PC-3 (cell line): ENCODE measurements at places on chromosomes 3 and 15. TPM values are rescaled to one million over a fixed set of nuclear protein-coding genes. Genes with fewer than 3 reads are reported as not detected.

Gene PIK3CA
- total RNA-seq = 13.4 and 20.5 TPM in 2 replicates

Gene GRM2
- 0.07 and 0.17 TPM in 2 replicates for total RNA-seq

Gene ARRDC4
- 7.1 TPM in 2 replicates for total RNA-seq

Gene ATRIP
- total RNA-seq = 13.9 and 16.1 TPM in 2 replicates

Gene FGF7
- not detected in 2 replicates for total RNA-seq

Gene TF
- not detected in 2 replicates for total RNA-seq

Gene NR2E3
- 0.35 and 0.77 TPM in 2 replicates for total RNA-seq

Gene PIGZ
- 1.6 and 3.7 TPM in 2 replicates for total RNA-seq

Gene GPR176
- 27.8 and 29.0 TPM in 2 replicates for total RNA-seq

Gene GOLGA6B
- total RNA-seq = 0.11 TPM in 1 of 2 replicates, not detected in the other

Gene PCYT1A
- 46.9 and 63.8 TPM in 2 replicates for total RNA-seq
